ENCODE measurements at places on chromosomes 5 and 9.

DNA sequence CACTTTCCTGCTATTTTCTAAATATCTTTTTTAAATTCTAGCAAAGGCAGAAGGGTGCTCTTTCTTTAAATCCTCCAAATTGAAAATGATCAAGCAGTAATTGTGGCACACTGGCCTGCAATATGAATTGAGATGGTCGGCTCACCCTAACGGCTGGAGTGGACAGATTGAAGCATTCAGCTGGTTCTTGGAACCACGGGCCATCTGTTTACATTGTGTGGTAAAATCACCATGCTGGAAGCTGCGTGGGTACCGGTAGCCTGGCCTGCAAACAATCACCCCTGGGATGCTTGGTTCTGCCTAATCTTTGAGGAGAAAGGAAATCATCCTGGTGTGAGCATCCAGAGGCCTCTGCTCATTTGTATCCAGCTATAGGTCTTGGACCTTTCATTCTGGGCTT, 289.3 kb downstream of the ZNF608 start:
- DNase-seq, result no peak

DNA sequence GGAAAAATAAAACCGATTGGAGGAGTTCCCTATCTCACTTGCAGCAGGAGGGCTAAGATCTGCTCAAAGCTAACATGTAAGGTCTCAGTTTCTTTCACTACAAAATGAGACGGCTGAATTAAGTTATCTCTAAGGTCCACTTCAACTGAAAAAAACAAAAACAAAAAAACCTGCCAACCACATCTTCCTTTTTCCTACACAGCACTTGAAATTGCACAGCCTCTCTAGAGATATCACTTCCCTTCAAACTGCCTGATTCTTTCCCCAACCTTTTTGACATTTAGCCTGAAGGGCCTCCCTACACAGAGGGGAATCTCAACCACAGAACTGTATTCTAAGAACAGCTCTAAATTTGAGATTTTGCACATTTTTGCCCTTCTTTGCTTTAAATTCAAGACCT, 227.9 kb upstream of the TARS1 start:
- no peak for DNase-seq

DNA sequence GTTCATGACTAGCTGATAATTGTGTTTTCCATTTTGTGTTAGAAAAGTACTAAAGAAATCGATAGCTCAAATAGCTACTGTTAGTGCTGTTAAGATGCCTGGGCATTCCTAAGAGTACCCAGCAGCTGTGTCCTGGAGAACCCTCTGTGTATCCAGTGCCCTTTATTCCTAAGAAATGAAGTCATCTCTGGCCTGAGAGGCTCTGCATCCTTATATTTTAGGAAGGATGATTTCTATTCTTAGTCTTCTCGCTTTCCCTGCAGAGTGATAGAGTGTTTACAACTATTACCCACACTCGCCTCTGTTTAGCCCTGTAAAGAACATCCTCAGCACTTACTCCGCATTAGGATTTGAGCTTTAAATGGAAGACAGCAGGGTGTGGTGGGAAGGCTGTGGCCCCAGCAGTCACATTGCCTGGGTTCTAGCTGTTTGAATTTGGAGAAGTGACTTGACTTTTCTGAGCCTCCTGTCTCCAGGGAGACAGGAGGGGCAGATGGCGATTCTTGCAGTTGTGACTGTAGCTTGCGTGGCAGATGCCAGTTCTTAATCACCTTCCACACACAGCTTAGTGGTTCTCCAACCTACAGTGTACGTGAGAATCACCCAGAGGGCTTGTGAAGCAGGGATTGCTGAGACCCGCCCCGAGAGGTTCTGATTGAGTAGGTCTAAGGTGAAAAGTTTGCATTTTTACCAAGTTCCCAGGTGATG, 177.2 kb upstream of the PITX1 start:
- no peak for DNase-seq

GRCh38 chr5:159341906-159342310, 11.6 kb upstream of the IL12B start:
- no peak for DNase-seq

GRCh38 chr9:33139421-33140228, 27.5 kb downstream of the B4GALT1 start:
- DNase-seq, result no peak

Data from GM23338 (cell line).